ENCODE measurements at places on chromosomes 2 and 18.

DNA sequence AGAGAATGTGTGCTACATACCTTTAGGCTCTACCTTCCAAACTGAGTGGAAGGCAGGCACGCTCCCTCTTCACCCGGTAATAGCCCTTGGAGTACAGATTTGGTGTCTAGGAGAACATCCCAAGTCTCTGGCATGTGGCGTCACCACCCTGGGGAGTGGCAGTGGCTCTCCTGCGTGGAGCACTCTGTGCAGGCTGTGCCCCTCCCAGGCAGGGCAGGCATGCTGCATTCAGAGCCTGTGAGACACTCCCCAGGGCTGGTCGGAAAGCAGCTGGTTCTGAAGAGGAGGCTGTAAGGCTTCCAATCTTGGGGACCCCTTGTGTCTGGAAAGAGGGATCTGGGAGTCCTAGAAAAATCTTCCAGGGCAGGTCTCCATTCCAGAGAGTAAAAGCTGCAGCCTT lies 193.3 kb downstream of the ANKRD30B start:
- no peak overlapping the region for H3K4me3 ChIP-seq
- DNase-seq: no peak
- no peaks in the 10 kb centered on the region for H3K4me1 ChIP-seq
- H3K36me3 ChIP-seq: no peaks in the 10 kb centered on the region
- H3K27ac ChIP-seq: no peak overlapping the region

DNA sequence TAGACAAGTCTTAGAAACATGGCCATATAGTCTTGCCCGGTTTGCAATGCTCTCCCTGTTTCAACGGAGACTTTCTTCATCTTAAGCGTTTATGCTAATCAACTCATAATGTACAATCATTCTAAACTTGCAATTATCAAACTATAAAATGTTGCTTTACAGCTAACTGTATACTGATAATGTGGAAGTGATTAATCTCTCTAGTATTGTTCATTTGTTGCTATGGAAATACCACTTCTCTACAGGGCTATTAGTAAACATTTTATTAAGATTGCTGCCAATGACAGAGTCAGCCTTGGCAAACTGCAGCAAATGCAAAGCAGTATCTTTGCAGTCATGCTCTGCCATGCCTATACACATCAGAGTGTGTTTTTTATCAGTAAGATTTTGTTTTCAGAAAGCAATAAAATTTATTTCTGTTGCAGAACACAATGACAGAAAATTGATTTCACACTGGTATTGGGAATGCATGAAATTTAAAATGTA lies 1201.8 kb upstream of the CDH2 start:
- H3K27ac ChIP-seq: no peak overlapping the region
- no peaks in the 10 kb centered on the region for H3K4me1 ChIP-seq
- H3K27me3 ChIP-seq: no peaks in the 10 kb centered on the region
- no peaks in the 10 kb centered on the region for H3K36me3 ChIP-seq

- no peaks in the 10 kb centered on the region for H3K4me1 ChIP-seq
- DNase-seq: no peak
- H3K36me3 ChIP-seq: no peaks in the 10 kb centered on the region
- H3K27ac ChIP-seq: no peak overlapping the region
- H3K27me3 ChIP-seq: no peaks in the 10 kb centered on the region
- H3K4me3 ChIP-seq: no peak overlapping the region
These were observed 189.4 kb downstream of the PLCL1 start for GRCh38 chr2:197993830-197994229.

- H3K4me1 ChIP-seq: no peaks in the 10 kb centered on the region
- H3K4me3 ChIP-seq: no peak overlapping the region
- H3K27ac ChIP-seq: no peak overlapping the region
- peaks cover under 1% of the 10 kb centered on the region for H3K27me3 ChIP-seq
- H3K36me3 ChIP-seq: no peaks in the 10 kb centered on the region
These were observed 34.6 kb upstream of the GCC2 start for GRCh38 chr2:108414256-108414876.

DNA sequence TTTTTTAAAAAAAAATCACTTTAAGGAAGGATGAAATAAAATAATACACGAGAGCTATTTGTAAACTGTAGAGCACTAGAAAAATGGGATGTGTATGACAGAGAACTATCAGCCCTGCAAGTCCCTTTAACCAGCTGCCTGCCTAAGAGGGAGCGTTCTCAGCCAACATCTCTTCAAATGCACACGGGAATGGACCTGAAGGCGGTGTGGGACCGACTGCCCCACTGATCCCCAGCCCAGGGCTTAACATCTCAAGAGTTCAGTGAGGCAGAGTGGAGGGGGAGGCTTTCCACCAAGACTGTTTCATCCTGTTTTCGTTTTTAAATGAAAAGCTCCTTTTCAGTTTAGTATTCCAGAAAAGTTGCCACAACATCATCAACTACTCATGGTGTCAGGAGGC lies 2.2 kb downstream of the INPP4A start:
- H3K4me1 ChIP-seq: peaks cover 53% of the 10 kb centered on the region
- no peak for DNase-seq
- no peak overlapping the region for H3K4me3 ChIP-seq
- H3K27ac ChIP-seq: no peak overlapping the region
- H3K27me3 ChIP-seq: no peaks in the 10 kb centered on the region
- no peaks in the 10 kb centered on the region for H3K36me3 ChIP-seq

Data from stimulated activated naive B cell treated with anti-CD40 and anti-IgM and Interleukin-4, amounts not matched to agents 10 μg/mL and 1 μg/mL and 100 μg/mL, for 72 hours (primary cell).